ENCODE measurements at places on chromosomes 16 and 17.

GRCh38 chr17:77071925-77072490 lies 68.8 kb upstream of the SEC14L1 start:
- no peak for DNase-seq

DNA sequence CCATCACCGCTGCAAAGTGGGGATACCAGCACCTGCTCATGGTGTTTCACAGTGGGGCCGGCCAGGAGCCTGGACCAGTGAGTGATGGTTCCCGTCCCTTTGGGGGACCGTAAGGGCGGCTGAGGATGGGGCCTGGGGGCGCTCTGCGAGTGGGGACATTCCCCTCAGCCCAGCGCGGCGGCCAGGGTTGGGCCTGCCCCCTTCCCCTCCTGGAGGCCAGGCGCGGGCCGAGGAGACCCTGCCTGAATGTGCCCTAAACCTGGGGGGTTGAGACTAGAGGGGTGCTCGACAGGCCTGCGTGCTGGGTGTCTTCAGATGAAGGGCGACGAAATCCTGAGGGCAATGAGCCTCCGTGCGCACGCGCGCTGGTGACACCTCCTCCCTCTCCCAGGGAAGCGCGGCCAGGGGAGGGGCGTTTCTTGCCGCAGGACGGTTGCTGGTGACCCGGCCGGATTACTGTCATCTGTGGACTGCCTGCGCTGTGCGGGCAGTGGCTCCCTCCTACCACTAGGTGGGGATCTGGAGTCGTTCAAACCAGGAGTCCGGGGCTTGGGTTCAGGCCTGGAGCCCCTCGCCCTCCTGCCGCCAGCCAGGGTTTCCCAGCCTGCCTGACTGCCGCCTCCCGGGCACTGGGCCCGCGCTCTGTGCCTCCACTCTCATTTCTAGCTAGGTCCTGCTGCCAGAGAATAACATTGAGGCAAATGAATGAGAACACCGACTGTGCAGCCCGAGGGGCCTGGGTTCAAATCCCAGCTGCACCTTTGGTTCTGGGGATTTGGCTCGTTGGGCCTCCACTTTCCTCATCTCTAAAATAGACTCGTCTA lies 17.1 kb downstream of the TBX2 start:
- DNase-seq: no peak

DNA sequence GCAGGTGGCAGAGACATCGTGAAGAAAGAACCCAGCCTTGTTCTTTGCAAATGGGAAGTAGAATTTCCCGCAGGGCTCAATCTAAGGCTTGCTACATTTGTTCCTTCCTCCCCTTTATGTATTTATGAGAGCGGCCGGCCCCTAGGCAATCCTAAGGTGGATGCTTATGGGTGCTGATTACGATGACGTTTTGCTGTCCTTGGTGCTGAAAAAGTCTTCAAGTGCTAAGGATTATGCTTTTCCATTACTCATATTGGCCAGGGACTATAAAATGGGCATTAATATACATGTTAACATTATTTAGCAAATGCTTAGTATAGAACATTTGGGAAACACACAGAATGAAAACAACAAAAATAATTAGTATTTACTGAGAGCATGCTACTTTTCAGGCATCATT lies 313.3 kb upstream of the XYLT1 start:
- DNase-seq: no peak

GRCh38 chr17:77217123-77217522 lies 76.4 kb downstream of the SEC14L1 start:
- no peak for DNase-seq

- DNase-seq: no peak
Observed at GRCh38 chr17:13387952-13388351, 213.8 kb downstream of the HS3ST3A1 start.

DNA sequence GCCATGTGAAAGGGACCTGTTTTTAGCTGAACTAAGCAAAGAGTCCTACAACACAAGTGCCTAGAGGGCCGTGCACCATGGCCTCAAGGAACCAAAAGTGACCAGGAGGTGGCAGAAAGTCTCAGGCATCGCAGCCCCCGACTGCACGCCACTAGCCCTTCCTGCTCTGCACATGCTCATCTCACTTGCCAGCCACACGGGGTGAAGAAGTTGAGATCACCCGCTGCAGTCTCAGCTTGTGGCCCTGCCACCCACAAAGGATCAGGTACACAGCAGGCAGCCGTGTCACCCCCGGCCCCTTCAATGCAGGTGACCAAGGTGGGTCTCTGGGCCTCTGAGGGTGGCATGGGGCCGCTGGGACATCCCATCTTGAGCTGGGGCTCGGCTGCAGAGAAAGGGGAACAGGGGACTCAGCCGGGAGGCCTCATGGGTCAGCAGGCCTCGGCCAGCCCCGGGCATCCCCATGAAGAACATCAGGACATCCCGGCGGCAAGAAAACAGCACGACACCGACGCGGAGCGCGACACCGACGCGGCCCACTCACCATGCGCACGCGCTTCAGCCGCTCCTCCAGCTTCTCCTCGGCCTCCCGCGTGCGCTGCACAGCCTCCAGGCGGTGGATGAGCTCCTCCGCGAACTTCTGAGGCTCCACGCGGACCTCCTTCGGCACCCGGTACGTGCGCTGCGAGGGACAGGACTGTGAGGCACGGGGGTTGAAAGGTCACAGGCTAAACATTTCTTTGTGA lies 21.0 kb downstream of the PDIA2 start:
- DNase-seq: no peak

GRCh38 chr17:56809106-56809819 lies 24.5 kb downstream of the C17orf67 start:
- DNase-seq: no peak

DNA sequence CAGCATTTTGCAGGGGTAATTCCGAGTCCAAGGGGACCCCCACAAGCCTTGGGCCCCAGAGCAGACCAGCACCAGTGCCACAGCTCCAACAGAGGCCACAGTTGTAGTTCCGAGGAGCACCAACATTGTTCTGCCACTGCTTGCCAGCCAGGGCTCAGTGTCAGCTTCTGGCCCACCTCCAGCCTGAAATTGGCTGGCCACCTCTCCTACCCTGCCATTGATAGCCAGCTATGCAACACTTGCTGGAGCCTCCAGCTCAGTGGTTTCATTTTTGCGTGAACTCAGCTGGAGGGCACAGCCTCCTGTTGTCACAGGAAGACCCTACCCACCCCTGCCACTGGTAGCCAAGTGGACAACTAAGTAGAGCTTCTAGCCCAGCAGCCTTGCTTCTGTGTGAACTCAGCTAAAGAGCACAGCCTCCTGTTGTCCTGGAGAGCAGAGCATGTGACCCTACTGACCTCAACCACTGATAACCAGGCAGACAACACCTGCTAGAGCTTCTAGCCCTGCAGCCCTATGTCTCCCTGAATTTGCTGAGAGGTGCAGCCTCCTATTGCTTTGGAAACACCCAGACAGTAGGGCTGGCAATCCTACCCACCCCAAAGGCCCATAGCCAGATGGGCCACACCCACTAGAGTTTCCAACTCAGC lies 24.9 kb downstream of the HYDIN start:
- no peak for DNase-seq

- no peak for DNase-seq
Observed at GRCh38 chr16:69851491-69852240, 89.5 kb downstream of the WWP2 start.

DNA sequence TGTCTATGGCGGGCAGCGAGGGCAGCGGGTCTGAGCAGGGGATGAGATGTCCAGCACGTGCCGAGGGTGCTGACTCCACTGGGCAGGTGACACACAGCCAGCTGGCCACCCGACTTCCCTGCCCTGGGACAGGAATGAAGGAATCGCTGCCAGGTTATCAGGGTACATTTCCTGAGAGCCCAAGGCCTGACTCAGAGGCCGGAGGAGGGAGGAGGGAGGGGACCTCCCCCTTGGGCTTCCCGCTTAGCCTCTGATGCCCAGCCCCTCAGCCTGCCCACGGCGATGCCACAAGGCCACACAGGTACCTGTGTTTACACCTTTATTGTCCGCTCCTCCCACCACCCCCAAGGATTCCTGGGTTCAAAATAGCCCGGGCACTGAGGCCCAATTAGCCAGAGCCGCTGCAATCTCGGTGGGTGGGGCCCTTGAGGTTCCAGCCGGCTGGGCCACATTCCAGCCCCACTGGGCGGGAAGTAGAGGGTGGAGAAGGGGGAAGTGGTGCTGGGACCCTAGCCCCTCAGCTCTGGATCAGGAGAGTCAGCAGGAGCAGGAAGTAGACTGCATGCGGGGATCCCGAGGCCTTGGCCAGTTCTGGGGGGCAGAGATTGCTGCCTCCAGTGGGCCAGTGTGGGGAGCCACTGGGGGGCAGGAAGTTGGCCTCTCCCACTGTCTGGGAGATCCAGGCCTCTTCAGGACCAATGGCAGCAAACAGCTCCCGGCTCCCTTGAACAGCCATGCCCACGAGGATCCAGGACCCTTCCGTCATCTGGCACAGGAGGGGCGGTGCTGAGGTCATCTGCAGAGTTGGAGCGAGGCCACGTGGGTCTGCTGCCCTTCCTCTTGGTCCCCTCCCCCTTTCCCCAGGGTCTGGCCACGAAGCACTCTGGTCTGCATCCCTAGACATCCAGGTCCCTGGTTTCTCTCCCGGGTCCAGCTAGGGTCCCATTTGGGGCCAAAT lies 3.4 kb upstream of the PRSS8 start:
- DNase-seq: no peak

DNA sequence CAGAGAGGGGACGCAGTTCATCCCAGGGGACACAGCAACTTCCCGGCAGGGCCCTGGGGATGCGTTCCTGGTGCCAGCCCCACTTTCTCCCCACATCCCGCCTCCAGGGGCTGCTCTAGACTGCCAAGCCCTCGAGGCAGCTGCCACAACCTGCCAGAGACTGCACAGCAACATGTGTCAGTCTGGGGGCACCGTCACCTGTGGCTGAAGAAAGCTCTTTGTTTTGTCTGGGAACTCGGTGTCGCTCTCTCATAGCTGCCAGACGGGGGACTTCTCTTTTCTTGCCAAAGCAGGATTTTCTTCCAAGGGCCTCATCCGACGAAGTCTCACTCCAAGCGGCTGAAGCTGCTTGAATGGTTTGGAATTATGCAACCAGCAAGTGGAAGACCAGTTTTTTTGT lies 43.7 kb downstream of the COTL1 start:
- no peak for DNase-seq

- no peak for DNase-seq
Observed at GRCh38 chr17:78228176-78228575, 3.3 kb upstream of the TMEM235 start.

DNA sequence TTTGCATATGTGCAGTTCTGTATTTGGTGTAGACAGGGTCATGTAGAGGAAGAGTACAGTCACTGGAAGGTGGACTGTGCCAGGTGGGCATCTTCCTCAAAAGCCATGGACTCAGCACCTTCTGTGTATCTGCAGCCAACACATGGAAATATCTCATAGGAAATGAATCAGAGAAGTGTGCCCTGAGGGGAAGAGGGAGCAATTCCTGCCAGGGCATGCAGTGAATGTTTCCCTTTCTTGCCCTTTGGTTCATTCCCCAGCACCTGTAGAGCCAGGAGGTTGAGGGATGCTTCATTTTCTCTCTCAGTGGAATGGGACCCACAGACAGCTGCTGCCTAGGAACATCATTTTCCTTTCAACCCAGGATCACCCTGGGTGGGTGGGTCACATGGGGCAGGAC lies 146.1 kb upstream of the HSBP1 start:
- no peak for DNase-seq

- DNase-seq: no peak
Observed at GRCh38 chr17:17985555-17985954, 12.9 kb downstream of the DRC3 start.

GRCh38 chr17:78313735-78314648 lies 45.9 kb downstream of the SOCS3 start:
- peak; percentile 37 for DNase-seq

DNA sequence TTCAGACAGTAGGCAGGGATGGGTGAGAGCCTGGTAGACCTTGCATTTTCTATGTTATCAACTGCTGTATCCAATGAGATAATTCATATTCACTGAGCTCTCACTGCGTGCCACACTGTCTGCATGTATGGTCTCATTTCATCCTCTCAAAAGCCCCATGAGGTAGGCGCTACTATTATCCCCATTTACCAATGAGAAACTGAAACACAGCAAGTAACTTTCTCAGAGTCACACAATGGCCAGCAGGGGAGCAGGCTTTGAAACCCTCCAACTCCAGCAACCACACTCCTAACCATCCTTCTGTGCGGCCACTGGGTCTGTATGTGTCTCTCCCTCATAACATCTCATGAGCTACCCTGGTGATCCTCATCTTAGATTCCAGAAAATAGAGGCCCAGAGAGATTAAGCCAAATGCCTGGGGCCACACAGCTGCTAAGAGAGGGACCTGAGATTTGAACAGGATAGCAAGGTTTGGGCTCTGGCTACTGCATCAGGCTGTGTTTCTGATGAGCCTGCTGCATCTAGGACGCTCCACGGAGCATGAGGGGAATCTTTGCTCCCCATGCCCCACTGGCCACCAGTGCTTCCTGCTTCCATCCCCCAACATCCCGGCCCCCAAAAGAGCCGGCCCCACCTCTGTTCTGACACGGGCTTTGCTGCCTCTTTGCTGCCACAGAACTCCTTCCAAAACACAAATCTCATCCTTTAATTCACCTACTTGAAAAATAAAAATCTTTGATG lies 3.2 kb downstream of the CCR7 start:
- DNase-seq: no peak

DNA sequence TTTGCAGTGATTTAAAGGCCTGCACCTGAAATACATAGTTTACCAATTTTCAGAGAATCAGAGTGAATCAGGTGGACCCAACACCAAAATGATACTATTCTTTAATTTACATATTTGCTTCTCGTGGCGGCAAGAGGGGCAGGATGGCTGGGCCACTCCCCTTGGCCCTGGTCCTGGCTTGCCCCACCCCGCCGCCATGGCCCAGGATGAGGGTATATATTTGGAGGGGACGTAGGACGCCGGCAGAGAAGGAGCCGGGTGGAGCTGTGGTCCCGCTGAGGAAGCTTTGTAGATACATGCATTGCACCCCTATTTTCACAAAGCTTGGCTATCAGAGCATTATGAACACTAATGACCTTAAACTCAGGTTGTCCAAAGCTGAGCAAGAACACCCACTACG lies 43.5 kb downstream of the EFCAB13 start:
- DNase-seq: no peak

DNA sequence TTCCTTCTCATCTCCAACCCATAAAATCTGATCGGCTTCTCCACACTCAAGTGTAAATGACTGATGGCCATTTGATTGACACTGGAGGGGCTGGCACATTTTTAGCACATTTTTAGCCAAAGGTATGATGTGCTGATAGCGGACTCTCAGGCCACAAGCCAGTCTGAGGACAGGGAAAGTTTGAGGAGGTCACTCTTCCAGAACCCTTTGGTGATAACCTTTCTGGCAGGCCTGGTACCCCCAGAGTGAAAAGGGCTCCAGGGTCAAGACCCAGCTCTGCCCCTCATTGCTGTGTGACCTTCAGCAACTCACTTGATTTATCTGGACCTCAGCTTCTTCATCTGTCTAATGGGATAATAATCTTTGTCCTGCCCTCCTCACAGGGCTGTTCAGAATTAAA lies 1.7 kb upstream of the NLRC5 start:
- DNase-seq: no peak

- no peak for DNase-seq
Observed at GRCh38 chr17:33838281-33838680, 416.8 kb upstream of the CCL2 start.

- no peak for DNase-seq
Observed at GRCh38 chr17:74152591-74153455, 50.7 kb upstream of the RPL38 start.

GRCh38 chr16:8519179-8519578 lies 71.1 kb downstream of the TMEM114 start:
- DNase-seq: no peak

- no peak for DNase-seq
Observed at GRCh38 chr17:81396278-81396721, 1.0 kb downstream of the BAHCC1 start.

- DNase-seq: no peak
Observed at GRCh38 chr17:80182118-80182844, 12.5 kb downstream of the CARD14 start.

Data from stimulated activated CD8-positive, alpha-beta memory T cell treated with anti-CD3 and anti-CD28 coated beads, Interleukin-15, amount 100 ng/mL, for 24 hours (primary cell).